ENCODE measurements at places on chromosomes 3 and 15. TPM values are rescaled to one million over a fixed set of nuclear protein-coding genes. Genes with fewer than 3 reads are reported as not detected.

PLSCR5 gene
- not detected for total RNA-seq

- H3K27ac ChIP-seq, result no peak overlapping the region
- no peaks in the 10 kb centered on the region for H3K36me3 ChIP-seq
- no peaks in the 10 kb centered on the region for H3K4me1 ChIP-seq
- H3K4me3 ChIP-seq, result no peak overlapping the region
Observed at GRCh38 chr3:169268286-169268776, 395.2 kb downstream of the MECOM start.

FBN1 gene
- 6.6 TPM for total RNA-seq

DNA sequence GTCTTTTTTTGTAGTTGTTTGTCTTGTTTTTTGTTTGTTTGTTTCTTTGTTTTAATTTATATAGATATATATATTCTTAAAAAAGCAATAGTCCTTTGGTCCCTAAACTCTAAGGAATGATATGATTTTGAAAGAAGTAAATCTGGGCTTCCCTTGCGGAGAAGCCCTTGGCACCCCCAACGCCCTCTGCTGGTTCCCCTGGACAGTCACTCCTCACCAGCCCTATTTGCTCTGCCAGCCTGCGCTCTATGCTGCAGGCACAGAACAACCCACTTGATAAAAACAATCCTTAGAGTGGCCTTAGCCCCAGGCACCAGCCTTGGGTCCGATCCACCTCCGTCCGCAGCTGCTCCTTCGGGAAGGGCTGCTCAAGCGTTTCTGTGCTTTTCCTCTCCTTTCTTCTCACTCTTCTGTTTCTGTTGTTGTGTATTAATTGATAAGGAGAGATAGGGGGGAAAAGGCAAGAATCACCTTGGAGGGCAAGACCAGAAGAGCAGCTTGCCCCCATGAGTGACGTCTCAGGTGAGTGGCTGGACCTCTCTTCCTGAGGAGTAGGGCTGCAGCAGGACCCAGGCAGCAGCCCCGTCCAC is 13.7 kb upstream of the PARP6 start:
- H3K4me3 ChIP-seq, result no peak overlapping the region
- no peaks in the 10 kb centered on the region for H3K36me3 ChIP-seq
- H3K4me1 ChIP-seq, result no peaks in the 10 kb centered on the region

DNA sequence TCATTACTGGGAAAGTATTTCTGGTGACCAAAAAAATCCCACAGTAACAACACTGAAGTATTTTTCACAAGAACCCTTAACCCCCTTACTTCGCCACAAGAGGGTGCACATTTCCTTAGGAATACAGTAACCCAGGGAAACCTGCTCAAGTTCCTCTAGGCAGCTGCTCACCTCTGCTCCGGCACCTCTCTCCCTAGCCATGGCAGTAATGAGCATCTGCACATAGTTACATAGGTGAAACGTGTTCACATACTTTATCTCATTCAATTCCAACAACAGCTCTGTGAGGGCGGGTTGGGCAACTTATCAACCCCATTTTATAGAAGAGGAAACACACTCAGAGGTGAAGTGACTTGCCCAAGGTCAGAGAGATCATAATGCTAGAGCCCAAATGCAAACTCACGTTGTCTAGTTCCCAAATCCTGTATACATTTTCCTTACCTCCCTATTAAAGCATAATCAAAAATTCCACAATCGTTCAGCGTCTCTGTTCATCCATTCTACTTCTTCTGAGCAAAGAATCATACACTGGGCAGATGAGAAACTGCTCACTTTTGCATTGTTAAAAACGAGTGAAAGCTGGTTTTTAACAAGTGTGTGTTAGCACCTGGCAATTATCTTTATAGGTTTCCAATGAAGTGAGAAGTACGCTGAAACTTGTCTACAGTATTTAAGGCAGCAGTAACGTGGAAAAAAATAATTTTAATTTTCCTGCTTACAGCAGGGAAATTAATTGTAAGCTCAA is 90.7 kb downstream of the IGF2BP2 start:
- H3K36me3 ChIP-seq, result no peaks in the 10 kb centered on the region
- no peaks in the 10 kb centered on the region for H3K4me1 ChIP-seq
- no peak overlapping the region for H3K4me3 ChIP-seq
- H3K27ac ChIP-seq, result peak overlapping the region; percentile 53
- H3K27me3 ChIP-seq, result no peaks in the 10 kb centered on the region

NLGN1 gene
- 1.3 TPM for total RNA-seq

DNA sequence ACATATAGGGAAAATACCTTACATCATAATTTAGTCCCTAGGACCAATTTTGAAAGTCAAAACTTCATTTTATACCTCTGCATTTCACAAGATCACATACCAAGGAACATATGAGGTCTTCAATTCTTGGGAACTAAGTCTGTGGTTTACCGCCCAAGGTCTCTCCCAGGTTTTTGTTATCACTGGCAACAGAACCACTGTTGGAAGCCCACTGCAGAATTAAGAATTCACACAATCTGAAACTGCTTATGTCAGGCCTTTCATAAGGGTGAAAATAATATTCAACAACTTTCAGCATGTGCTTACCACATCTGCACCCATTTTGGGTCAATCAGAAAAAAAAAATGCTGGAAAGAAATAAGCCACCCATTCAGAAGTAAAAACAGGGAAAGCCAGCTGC is 107.2 kb upstream of the MME start:
- H3K36me3 ChIP-seq, result no peaks in the 10 kb centered on the region
- no peaks in the 10 kb centered on the region for H3K4me1 ChIP-seq
- H3K27ac ChIP-seq, result no peak overlapping the region
- DNase-seq, result no peak
- H3K4me3 ChIP-seq, result no peak overlapping the region
- no peaks in the 10 kb centered on the region for H3K27me3 ChIP-seq

DNA sequence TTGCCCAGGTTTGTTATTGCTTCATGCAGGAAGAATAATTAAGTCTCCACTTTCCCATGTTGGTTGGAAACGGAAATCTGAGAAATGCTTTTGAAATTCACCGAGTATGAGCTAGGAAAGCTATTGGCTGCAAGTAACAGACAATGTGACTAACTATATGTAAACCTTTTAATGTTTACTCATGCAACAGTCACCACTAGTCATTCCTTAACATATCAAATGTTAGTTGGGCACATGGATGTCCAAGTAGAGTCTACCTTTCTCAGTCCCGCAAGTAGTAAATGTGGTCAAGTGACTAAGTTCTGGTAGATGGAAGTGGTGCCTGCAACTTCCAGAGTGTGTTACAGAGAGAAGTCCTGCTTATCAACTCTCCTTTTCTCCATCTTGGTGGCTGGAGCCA is 52.5 kb downstream of the KLF15 start:
- H3K4me3 ChIP-seq, result no peak overlapping the region
- H3K27ac ChIP-seq, result no peak overlapping the region
- DNase-seq, result no peak
- no peaks in the 10 kb centered on the region for H3K27me3 ChIP-seq
- H3K36me3 ChIP-seq, result no peaks in the 10 kb centered on the region
- H3K4me1 ChIP-seq, result no peaks in the 10 kb centered on the region

CEP70 gene
- total RNA-seq, result 31.6 TPM

GRCh38 chr3:139957844-139958243 is 22.9 kb downstream of the CLSTN2 start:
- no peak overlapping the region for H3K4me3 ChIP-seq
- H3K27ac ChIP-seq, result no peak overlapping the region
- H3K36me3 ChIP-seq, result no peaks in the 10 kb centered on the region
- DNase-seq, result no peak

ULK4 gene
- total RNA-seq, result 8.3 TPM

DNA sequence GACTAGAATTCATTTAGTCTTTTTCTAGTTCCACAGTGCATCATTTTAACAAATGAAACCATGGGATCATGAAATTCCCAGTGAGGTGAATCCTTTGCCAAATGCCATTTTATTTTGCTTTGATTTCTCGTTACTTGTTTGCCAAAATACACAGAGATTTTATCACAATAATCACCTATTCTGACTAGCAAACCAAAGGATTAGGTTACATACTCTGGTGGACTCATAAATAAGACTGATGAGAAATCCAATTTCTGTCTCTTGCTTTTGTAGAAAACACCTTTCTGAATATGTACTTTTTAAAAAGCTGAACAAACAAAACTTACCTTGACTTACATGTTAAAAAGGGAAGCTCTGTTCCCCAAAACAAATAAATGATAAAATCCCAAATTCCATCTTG is 12.2 kb downstream of the ERC2 start:
- no peaks in the 10 kb centered on the region for H3K4me1 ChIP-seq
- H3K27ac ChIP-seq, result no peak overlapping the region
- no peaks in the 10 kb centered on the region for H3K36me3 ChIP-seq
- no peak for DNase-seq
- no peaks in the 10 kb centered on the region for H3K27me3 ChIP-seq
- H3K4me3 ChIP-seq, result no peak overlapping the region

UTS2B gene
- not detected for total RNA-seq

UNC13C gene
- total RNA-seq, result 0.13 TPM

DNA sequence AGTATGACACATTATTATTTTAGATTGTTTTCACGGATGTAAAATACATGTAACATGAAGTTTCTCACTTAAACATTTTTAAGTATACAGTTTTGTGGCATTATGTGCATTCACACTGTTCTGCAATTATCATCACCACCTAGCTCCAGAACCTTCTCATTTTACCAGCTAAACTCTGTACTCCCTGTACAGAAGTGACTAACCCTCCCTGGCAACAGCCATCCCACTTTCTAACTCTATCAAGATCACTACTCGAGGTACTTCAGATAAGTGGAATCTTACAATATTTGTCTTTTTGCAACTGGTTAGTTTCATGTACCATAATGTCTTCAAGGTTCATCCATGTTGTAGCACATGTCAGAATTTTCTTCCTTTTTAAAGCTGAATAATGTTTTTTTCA is 116.3 kb upstream of the IGF1R start:
- no peak overlapping the region for H3K27ac ChIP-seq
- DNase-seq, result no peak
- no peaks in the 10 kb centered on the region for H3K36me3 ChIP-seq
- no peaks in the 10 kb centered on the region for H3K4me1 ChIP-seq

DNA sequence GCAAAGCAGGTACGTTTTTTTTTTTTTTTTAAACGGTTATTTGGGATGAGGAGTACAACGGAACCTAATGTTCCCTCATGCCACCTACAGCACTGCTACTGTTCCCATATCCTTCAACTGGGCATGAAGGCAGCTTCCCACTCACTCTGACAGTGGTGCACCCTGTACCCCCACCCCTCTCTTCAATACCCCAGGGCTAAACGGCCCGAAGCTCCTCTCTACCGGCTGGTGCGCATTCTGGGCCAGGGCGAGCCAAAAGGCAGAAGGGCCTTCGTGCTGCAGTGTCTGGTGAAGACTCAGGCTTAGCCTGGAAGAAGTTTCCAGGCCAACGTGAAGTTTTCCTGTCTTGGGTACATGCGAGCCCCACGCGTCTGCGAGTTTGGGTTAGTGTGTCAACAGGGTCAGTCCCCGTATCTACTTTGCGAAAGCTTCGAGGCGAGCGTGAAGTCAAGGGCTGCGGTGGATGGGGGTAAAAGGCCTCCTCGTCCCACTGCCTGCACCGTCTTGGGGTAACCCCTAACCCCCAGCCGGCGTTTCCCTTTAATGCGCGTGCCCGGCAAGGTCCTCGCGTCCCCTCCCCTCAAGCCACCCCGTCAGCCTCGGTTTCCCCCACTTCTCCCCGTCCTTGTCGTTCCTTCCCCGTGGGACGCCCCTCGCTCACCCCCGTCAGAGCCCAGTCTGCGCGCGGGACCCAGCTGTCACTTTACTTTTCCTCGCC is 765 bp upstream of the UBE2E2 start:
- no peak overlapping the region for H3K27ac ChIP-seq
- peak; percentile 41 for DNase-seq
- H3K4me1 ChIP-seq, result no peaks in the 10 kb centered on the region
- no peaks in the 10 kb centered on the region for H3K36me3 ChIP-seq

DNA sequence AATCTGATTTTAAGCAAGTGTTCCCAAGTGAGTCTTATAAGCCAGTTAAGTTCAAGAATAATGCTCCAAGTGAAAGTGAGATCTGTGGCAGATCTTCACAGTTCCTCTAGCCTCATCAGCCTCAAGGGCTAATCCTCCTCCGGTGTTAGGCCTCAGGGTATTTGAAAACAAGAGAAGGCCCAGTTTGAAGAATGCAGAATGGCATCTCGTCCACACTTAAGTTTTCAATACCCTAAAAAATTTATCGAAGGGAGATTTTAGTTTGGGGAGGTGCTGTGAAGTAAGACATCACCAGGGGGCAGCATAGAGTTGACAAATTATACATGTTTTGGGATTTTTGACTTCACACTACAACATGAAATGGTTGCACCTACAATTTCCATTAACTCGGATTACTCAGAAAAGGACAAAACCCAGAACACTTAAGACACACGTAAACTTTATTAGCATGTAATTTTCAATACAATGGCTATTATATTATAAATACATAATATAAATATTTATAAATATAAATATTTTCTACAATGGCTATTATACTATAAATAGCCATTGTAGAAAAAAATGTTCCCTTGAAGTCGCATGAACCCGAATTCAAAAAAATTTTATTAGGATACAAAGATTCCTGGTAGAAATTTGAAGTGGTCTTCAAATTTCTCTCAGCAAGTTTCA is 2.3 kb upstream of the TMEM266 start:
- H3K4me3 ChIP-seq, result no peak overlapping the region
- H3K27ac ChIP-seq, result no peak overlapping the region
- no peaks in the 10 kb centered on the region for H3K36me3 ChIP-seq

- no peaks in the 10 kb centered on the region for H3K27me3 ChIP-seq
- no peaks in the 10 kb centered on the region for H3K4me1 ChIP-seq
- H3K36me3 ChIP-seq, result no peaks in the 10 kb centered on the region
- DNase-seq, result no peak
- H3K27ac ChIP-seq, result no peak overlapping the region
- H3K4me3 ChIP-seq, result no peak overlapping the region
Observed at GRCh38 chr3:101193957-101194356, 126.4 kb downstream of the IMPG2 start.

- no peaks in the 10 kb centered on the region for H3K4me1 ChIP-seq
- no peak overlapping the region for H3K4me3 ChIP-seq
- H3K27me3 ChIP-seq, result no peaks in the 10 kb centered on the region
- no peaks in the 10 kb centered on the region for H3K36me3 ChIP-seq
- no peak for DNase-seq
Observed at GRCh38 chr15:81357180-81357686, 16.8 kb downstream of the TMC3 start.

- H3K4me3 ChIP-seq, result no peak overlapping the region
- H3K27me3 ChIP-seq, result no peaks in the 10 kb centered on the region
- DNase-seq, result no peak
- H3K4me1 ChIP-seq, result no peaks in the 10 kb centered on the region
Observed at GRCh38 chr15:97146929-97147870, 813.3 kb upstream of the ARRDC4 start.

ZNF860 gene
- 1.5 TPM for total RNA-seq

GRCh38 chr3:128340198-128340903 is 126.3 kb downstream of the DNAJB8 start:
- H3K4me1 ChIP-seq, result no peaks in the 10 kb centered on the region
- H3K27me3 ChIP-seq, result no peaks in the 10 kb centered on the region
- no peaks in the 10 kb centered on the region for H3K36me3 ChIP-seq
- H3K27ac ChIP-seq, result no peak overlapping the region
- no peak overlapping the region for H3K4me3 ChIP-seq

DNA sequence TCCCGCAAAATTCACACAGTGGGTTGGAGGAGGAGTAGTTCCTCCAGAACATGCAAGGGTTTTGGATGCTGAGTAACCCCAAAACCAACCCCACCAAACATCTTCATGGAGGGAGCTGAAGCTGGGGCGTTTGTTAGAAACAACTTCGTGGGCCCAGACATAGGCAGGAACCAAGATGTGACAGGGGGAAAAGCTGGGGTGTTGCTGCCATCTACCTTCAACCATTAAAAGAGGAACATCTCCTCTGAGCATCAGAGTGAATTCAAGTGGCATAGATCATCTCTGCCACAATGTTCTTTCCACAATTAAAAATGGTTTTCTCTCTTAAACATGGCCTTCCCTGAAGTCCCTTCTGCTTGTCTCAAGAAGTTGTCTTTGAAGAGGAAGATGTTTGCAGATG is 20.5 kb downstream of the SIDT1 start:
- H3K36me3 ChIP-seq, result no peaks in the 10 kb centered on the region
- H3K4me1 ChIP-seq, result peaks cover 5% of the 10 kb centered on the region
- no peak overlapping the region for H3K4me3 ChIP-seq
- H3K27me3 ChIP-seq, result no peaks in the 10 kb centered on the region
